ENCODE measurements at places on chromosomes 7 and 10. TPM values are rescaled to one million over a fixed set of nuclear protein-coding genes. Genes with fewer than 3 reads are reported as not detected.
A peak's percentile ranks its signal among the peaks of the same experiment; 100 is the strongest.

DNA sequence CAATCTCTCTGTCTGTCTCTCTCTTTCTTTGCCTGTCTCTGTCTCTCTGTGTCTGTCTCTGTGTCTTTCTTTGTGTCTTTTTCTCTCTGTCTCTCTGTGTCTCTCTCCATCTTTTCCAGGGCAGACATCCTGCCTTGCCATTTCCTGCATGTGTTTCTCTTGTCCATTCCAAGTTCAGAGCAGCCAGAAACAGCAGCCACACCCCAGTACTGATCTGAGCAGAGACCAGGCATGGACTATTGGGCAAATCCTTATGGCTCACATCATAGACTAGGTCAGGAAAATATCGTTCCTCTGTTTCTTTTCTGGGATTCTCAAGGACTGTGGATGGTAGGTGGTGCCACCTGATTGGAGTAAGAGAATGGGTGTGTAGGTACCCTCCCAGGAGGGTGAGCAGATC, 95.8 kb downstream of the RAMP3 start:
- no peaks in the 10 kb centered on the region for H3K4me1 ChIP-seq
- no peaks in the 10 kb centered on the region for H3K27me3 ChIP-seq
- no peak overlapping the region for H3K4me3 ChIP-seq
- no peak overlapping the region for H3K27ac ChIP-seq

GRCh38 chr10:103602028-103602851, 108.7 kb downstream of the NEURL1 start:
- no peaks in the 10 kb centered on the region for H3K27me3 ChIP-seq
- no peak overlapping the region for H3K27ac ChIP-seq
- DNase-seq: no peak
- no peak overlapping the region for H3K4me3 ChIP-seq
- H3K36me3 ChIP-seq: peaks cover 34% of the 10 kb centered on the region

DNA sequence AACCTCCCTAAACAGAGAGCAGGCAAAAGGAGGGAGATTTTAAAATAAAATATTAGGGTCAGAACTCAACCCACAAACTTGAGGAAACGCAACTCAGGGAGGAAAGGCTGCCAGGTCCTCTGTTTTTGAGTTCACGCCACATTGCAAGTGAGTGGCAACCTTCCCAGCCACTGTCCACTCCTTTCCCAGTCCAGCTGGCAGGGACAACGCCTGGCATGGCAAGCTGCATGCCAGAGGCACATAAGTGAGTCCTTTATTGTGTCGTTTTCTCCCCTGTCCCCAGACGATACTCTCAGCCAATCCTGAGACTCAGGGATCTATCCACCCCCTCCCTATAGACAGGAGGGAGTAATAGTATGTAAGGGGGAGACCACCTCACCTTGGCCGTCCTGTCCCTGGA, 22.4 kb downstream of the FBXW4 start:
- H3K27ac ChIP-seq: no peak overlapping the region
- H3K36me3 ChIP-seq: peaks cover 31% of the 10 kb centered on the region
- H3K4me3 ChIP-seq: no peak overlapping the region
- no peak for DNase-seq
- H3K4me1 ChIP-seq: no peaks in the 10 kb centered on the region

DNA sequence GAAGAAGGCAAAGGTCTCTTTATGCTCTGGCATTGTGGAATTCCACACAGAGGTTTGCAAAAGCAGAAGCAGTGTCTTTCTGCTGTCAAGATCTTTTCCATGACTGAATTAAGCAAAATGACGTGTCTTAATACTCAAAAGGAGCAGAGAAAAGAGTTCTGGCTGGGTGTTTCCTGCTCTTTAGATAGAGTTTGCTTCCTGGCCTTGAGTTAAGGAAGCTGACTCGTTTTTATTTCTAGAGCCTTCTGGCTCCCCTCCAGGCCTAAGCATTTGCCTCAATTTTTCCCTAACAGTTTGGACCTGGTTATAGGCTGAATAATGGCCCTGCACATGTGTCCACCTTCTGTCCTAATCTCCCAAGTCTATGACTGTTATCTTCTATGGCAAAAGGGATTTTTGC, 21.6 kb downstream of the TAS2R41 start:
- H3K36me3 ChIP-seq: no peaks in the 10 kb centered on the region
- H3K4me3 ChIP-seq: no peak overlapping the region
- peak; percentile 82 for DNase-seq
- no peak overlapping the region for H3K27ac ChIP-seq
- peaks cover 9% of the 10 kb centered on the region for H3K4me1 ChIP-seq
- H3K27me3 ChIP-seq: no peaks in the 10 kb centered on the region

- H3K36me3 ChIP-seq: no peaks in the 10 kb centered on the region
- DNase-seq: no peak
- H3K27ac ChIP-seq: no peak overlapping the region
- peaks cover 3% of the 10 kb centered on the region for H3K4me1 ChIP-seq
Observed at GRCh38 chr7:143259765-143260164, 3.5 kb upstream of the GSTK1 start.

GRCh38 chr10:92693534-92693893, 3.8 kb downstream of the HHEX start:
- no peaks in the 10 kb centered on the region for H3K4me1 ChIP-seq
- peaks cover 68% of the 10 kb centered on the region for H3K27me3 ChIP-seq
- H3K27ac ChIP-seq: no peak overlapping the region
- peaks cover 2% of the 10 kb centered on the region for H3K36me3 ChIP-seq
- DNase-seq: no peak

DNA sequence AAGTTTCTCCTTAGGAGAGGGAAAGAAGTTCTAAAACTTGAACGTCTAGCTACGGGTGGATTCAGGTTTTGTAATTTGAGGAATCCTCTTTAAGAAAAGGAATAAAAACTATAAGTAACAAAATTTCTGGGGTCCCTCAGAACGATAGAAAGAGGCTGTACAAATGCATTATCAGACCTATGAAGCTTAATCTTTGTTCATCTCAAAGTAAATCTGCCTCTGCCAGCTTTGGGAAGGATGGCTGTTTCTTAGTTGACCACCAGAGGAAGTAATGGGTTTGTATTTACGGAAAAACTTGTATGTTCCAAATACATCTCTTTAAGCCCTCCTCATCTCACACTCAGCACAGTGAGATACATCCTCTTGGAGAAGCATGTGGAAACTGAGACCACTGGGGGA, 864 bp downstream of the PSTK start:
- H3K4me3 ChIP-seq: no peak overlapping the region
- H3K36me3 ChIP-seq: no peaks in the 10 kb centered on the region
- H3K27ac ChIP-seq: peak overlapping the region; percentile 24
- DNase-seq: peak; percentile 75
- peaks cover 6% of the 10 kb centered on the region for H3K4me1 ChIP-seq

DNA sequence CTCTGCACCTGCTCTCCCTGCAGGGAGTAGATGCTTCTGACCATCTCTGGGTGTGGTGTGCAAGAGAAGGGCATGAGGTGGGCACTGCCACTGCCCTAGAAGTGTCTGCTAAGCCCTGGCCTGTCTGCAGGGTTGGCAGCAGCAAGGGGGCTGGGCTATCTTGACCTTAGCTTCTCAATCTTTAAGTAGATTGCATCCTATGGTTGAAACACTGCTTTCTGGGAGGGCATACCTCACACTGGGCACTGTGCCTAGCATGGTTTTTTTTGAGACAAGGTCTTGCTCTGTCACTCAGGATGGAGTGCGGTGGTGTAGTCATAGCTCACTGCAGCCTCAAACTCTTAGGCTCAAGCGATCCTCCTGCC, 54.9 kb downstream of the CLIP2 start:
- H3K27me3 ChIP-seq: no peaks in the 10 kb centered on the region
- no peak overlapping the region for H3K27ac ChIP-seq
- DNase-seq: no peak
- no peak overlapping the region for H3K4me3 ChIP-seq

DNA sequence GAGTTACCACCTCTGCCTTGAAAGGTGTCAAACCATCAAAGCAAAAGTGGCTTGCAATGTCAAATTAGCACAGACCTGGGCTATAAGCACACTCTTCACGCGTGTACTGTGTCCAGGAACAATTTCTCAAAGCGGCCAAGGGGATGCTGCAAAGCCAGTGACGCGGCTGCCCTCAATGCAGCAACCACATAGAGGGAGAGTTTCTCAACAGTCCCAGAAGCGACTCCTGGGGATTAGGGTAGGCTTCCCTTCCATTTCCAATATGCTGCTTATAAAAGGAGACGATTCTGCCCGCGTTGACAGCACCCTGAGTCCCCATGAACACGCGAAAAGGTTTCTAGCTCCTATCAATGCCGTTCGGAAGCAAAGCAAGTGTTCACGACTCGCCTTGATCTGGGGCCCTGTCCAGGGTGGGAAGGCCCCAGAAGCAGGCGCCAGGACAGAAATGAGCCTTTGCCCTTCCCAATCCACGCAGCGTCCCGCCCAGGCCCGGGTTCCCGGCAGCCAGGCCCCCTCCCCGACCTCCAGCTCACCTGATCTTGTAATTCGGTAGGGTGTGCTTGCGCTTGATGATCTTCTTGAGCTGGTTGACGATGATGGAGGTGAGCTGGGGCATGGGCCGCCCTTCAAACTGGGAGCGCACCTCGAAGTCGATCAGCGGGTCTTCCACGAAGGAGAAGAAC, 1.3 kb downstream of the PDZD8 start:
- H3K36me3 ChIP-seq: no peaks in the 10 kb centered on the region
- H3K27me3 ChIP-seq: no peaks in the 10 kb centered on the region
- H3K4me3 ChIP-seq: peak overlapping the region; percentile 62
- peak; percentile 54 for DNase-seq
- H3K4me1 ChIP-seq: no peaks in the 10 kb centered on the region
- H3K27ac ChIP-seq: no peak overlapping the region

DNA sequence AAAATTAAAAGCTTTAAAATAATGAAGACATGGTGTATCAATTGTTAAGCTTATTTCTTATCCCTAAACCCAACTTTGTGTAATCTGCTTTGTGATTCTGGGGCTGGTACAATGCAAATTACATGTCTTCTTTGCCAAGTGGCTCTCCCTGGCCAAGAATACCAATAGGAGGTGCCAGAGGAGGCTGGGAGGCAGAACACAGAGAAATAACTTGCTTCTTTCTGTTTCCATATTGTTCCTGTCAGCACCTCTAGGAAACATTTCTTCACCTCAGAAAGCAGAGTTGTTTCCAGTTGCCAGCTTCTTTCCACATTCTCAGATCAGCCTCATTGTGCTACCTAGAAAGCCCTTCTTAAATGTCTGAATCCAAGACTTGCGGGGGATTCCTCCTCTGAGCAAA, 174.4 kb downstream of the MDFIC start:
- no peak overlapping the region for H3K27ac ChIP-seq
- DNase-seq: no peak
- no peaks in the 10 kb centered on the region for H3K36me3 ChIP-seq
- H3K4me1 ChIP-seq: no peaks in the 10 kb centered on the region

DNA sequence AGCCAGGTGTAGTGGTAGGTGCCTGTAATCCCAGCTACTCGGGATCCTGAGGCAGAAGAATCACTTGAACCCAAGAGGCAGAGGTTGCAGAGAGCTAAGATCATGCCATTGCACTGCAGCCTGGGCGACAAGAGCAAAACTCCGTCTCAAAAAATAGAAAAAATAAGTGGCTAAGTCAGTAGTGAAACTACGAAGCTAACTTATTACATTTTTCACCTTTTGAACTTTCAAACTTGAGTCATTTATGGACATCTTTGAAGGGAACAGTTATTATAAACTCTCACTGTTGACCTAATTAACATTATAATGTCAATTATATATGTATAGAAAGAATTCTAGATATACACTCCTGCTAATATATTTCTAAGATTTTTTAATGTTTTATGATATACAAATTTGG, 541.5 kb upstream of the C7orf33 start:
- no peak overlapping the region for H3K27ac ChIP-seq
- no peaks in the 10 kb centered on the region for H3K36me3 ChIP-seq
- DNase-seq: no peak
- no peak overlapping the region for H3K4me3 ChIP-seq

DNA sequence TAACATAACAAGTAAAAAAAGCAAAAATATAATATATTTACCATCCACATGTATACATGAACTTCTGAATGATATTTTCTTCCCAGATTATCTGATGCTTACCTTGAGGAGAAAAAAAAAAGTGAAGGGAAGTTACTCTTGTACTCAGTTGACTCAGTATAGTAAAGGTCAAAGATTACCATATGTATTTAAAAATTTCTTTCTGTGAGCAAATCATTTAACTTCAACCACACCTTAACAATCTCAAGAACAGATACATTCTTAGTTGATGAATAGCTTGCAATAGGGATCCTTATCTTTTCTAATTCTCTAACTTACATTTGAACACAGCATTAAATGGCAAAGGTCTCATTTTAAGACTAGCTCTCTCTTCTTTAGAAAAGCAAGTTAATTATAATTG, 29.8 kb downstream of the PRR15 start:
- no peak for DNase-seq
- H3K36me3 ChIP-seq: no peaks in the 10 kb centered on the region
- H3K4me1 ChIP-seq: no peaks in the 10 kb centered on the region
- H3K4me3 ChIP-seq: no peak overlapping the region

- no peaks in the 10 kb centered on the region for H3K27me3 ChIP-seq
- DNase-seq: no peak
- H3K27ac ChIP-seq: no peak overlapping the region
Observed at GRCh38 chr10:7297094-7297493, 113.7 kb downstream of the SFMBT2 start.

- H3K36me3 ChIP-seq: no peaks in the 10 kb centered on the region
- no peak for DNase-seq
- no peak overlapping the region for H3K4me3 ChIP-seq
- H3K27me3 ChIP-seq: no peaks in the 10 kb centered on the region
- H3K4me1 ChIP-seq: no peaks in the 10 kb centered on the region
- H3K27ac ChIP-seq: peak overlapping the region; percentile 35
Observed at GRCh38 chr10:8072211-8072610, 17.7 kb downstream of the GATA3 start.

- DNase-seq: peak; percentile 50
- peaks cover 37% of the 10 kb centered on the region for H3K4me1 ChIP-seq
- peaks cover 32% of the 10 kb centered on the region for H3K27me3 ChIP-seq
- H3K27ac ChIP-seq: no peak overlapping the region
- no peak overlapping the region for H3K4me3 ChIP-seq
- H3K36me3 ChIP-seq: no peaks in the 10 kb centered on the region
Observed at GRCh38 chr10:117134306-117135025, 3.6 kb downstream of the VAX1 start.

DNA sequence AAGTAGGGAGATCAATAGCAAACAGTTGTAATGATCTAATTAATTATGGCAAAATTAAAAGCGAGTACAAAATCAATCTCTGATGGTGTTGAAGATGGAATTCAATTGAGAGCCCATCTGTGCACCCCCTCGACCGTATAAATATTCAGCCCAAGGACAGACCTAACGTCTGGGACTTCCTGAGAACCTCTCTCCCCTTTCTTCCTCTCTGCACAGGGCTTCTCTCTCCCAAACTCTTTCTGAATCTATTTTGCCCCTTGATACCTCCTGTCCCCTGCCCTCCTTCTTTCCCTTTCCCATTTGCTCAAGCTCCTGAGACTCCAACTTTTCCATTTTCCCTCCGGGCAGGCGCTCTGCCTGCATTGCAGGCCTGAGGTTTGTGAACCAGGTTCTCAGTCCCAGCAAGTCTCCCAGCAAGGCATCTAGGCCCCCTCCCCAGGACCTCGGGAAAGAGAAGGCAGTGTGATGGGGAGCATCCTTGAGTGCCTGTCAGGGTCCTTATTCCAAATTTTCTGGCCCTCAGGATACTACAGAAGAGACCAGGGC, 8.5 kb upstream of the PAX2 start:
- H3K27ac ChIP-seq: no peak overlapping the region
- H3K4me1 ChIP-seq: peaks cover 10% of the 10 kb centered on the region
- H3K27me3 ChIP-seq: peaks cover 14% of the 10 kb centered on the region
- no peak for DNase-seq

The NPC1L1 gene
- polyA plus RNA-seq: 0.01 TPM

The CDHR3 gene
- polyA plus RNA-seq: 10.5 TPM

The MMP21 gene
- 0.08 TPM for polyA plus RNA-seq

The LRRD1 gene
- polyA plus RNA-seq: 0.06 TPM

The GPR26 gene
- polyA plus RNA-seq: not detected

The UTF1 gene
- 0.06 TPM for polyA plus RNA-seq

The HKDC1 gene
- 4.6 TPM for polyA plus RNA-seq
